T-helper 1 cell (primary cell): ENCODE measurements at places on chromosomes 5 and 9.

- DNase-seq, result no peak
These were observed 12.0 kb downstream of the CAMSAP1 start for GRCh38 chr9:135895202-135895848.

DNA sequence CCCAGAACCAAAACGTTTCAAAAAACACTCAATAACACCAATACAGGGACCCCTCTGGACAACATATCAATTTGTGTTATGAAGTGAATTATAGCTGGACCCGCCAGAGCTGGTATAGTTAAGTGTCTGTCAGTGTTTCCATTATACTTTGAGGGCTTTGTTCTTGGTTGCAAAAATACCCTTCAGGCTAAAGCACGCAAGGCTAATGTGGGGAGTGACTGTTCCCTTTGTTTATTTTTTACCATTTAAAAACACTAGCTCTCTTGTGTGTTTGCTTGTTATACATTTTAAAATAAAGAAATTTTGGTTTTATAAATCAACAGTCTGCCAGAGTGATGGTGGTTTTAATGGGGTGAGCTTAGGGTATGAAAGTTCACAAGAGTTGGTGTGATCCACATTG lies 859.5 kb downstream of the PTPRD start:
- no peak for DNase-seq

DNA sequence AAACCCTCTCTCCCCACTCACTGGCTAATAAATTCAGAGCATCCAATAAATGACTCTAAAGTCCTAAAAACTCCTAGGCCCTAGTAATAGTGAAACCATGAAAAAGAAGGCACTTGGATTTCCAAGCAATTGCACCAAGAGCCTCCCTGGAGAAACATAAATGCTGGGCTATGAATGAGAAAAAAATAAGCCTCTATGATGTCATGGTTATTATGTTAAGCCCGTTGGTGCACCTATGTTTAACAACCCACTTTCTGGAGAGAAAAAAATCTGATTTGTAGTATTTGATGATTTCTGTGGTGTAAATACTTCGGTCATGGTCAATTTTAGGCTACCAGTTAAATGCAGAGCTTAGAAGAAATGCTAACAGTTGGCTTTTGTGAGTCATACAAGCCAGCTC lies 8.4 kb downstream of the CFAP90 start:
- no peak for DNase-seq

DNA sequence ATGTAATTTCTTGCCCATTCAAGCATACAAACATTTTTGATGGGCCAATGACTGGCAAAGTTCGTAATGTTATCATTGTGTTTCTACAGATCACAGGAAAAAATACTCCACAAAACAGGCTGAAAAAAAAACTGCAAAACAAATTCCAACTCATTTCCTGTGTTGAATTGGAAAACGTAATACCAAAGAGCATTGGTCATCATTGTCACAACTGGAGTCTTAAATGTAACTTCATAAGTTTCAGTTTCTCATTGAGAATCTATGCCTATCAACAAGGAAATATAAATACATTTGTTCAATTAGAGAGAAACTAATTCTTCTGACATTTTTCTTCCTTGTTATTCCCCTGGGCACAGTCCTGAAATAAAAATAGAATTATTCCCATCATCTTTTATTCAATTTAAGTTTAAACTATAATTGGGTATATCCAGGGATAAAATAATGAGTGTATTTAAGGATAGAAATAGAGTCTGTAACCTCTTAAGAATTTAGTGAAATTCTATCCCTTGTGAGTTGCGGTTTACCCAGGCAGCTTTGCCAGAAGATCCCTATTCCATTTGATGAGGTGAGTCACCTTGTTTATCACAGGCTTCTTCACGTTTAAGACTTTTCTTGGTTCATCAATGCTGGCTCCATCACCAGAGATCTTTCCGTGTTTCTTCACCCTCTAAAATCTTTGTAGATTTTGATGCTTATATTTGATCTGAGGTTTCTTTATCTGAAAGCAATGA lies 112.7 kb upstream of the ITGA1 start:
- DNase-seq, result no peak

- no peak for DNase-seq
These were observed 2.5 kb upstream of the TMEM174 start for GRCh38 chr5:73170522-73170921.

DNA sequence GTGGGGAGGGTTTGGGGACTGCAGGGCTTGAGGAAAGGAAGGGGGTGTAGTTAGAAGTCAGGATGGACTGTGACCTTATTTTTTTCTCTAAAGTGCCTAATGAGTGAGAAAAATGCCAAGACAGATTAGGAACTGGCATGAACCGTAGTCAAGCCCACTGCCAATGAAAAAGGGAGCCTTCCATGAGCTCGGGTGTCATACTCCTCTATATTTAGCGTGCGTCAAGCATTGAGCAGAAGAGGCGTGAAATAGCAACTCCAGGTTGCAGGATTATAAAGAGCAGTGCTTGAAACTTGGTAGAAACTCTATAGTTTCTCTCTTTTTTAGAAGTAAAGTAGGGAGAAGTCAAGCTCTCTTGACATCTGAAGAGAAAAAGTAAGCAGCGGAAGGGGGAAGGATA lies 1.8 kb downstream of the SGCD start:
- no peak for DNase-seq

GRCh38 chr9:137358126-137358525 lies 56.1 kb upstream of the NRARP start:
- no peak for DNase-seq

DNA sequence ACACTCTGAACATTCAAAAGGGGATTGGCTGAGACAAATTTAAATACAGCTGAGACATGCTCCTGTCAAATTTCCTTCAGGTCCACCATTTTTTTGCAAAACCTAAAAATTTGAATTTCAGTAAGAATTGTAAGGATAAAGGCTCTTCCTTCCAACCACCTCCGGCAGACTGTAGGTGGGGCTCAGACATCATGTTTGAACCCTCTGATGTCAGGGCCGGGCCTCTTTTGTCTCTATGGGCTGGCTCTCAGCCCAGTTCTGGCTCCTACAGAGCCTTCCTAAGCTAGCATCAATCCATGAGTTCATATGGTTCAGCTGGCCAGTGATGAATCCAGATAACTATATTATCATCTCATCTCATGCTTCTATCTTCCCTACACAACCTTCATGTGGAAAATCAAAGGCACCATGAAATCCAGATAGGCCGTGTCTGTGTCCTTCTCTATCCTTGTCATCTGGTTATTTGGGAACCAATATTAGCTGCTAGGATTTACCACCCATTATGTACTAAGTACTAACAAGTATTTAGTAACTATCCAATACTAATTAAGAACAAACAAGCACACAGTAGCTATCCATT lies 44.2 kb downstream of the NIPSNAP3B start:
- DNase-seq, result no peak

DNA sequence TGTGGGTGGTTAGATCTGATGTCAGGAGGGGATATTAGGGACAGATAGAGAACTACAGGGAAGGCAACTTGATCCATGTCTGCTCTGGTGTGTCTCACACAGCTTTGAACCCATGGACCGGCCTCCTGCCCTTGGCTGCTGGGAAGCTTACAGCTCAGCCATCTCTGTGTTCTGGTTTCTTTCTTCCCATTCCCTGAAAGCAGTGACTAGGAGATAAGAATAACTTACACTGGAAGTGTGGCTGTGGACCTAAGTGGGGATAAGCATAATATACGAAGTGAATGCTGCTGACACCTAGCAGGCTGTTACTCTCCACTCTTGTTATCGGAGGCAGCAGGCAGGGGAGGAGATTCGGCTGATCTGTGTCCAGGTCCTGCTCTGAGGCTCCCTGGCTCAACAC lies 282.3 kb upstream of the TUT7 start:
- no peak for DNase-seq

DNA sequence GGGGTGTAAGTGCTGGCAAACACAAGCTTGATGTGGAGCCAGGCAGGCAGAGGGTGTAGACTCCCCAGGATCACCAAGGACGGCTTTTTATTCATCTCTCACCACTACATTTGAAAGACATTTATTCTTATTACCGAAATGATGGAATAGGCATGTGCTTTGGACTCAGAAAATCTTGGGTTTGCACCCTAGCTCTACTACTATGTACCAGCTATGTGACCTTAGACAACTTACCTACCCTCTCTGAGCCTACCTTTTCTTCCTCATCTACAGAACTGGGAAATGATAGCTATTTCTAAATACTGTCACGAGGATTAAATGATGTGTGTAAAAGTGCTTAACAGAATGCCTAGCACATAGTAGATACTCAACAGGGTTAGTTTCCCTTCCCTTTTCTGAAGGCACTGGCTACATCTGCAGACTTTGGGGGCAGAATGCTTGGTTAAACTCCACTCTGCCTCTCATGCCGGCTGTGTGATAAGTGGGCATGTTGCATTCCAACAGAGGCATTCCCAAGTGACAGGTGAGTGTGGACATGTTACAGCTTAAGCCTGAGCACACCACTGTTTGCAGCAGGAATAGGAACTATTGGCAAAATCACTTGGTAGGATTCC lies 94.8 kb downstream of the SLC1A3 start:
- DNase-seq, result no peak

DNA sequence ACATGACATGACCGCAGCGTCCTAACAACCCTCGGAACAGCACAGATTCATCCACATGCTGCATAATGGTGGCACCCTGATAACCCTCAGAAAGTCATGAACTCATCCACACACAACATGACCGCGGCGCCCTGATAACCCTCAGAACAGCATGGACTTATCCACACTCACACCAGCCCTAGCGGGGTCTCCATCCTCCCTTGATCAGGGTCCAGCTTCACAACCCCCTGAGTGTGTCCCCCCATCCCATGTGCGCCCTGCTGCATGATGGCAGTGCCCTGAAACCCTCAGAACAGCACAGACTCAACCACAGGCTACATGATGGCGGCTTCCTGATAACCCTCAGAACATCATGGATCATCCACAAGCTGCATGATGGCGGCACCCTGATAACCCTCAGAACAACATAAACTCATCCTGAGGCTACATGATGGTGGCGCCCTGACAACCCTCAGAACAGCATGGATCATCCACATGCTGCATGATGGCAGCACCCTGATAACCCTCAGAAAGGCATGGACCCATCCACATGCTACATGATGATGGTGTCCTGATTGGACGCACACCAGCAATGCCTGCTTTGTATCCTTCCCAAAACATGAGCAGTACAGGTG lies 28.3 kb downstream of the SLC6A3 start:
- no peak for DNase-seq

DNA sequence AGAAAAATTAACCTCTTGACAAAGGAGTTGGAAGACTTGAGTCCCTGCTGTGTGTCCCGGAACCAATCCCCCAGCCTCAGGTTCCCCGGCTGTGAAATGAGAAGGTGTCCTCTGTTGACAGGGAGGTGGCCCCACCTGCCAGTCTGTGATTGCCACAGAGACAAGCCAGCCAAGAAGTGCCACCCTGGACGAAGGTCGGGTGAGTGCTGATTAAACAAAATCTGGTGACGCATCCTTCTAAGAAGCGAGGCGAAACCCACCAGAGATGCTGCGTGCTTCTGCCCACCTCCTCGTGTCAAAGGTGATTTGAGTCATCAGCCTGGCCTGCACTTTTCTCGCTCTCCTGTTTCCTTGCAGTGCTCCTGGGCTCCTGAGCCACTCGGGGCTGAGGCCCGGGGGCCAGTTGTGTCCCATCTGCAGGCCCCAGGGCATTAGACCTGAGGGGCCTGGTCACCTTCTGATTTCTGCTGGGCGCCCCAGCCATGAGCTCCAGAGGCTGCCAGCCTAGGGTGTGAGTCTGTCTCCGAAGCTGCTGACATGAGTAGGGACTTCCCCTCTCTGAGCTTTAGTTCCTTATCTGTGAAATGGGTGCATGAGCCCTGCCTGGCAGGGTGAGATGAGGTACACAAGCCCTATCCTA lies 28.7 kb downstream of the NEK6 start:
- DNase-seq, result no peak

DNA sequence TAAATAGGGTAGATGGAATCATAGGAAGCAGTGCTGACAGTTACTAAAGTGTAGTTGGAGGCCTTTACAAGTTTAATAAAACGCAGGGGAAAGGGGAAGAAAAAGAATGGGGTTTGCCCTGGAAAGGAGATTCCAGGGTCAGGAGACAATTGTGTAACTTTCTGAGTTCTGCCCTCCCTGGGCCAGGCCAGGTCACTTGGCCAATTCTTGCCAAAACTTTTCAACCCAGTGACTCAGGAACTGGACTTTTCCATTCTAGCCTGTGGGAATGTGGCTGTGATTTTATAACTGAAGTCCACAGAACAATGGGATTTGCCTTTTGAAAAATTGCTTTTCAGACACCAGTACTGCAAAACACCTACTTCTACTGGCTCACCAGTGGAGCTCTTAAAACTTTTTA lies 289.8 kb upstream of the ANKRD55 start:
- no peak for DNase-seq

GRCh38 chr5:120538644-120539043 lies 74.5 kb downstream of the PRR16 start:
- no peak for DNase-seq

GRCh38 chr9:90368928-90369327 lies 273.7 kb downstream of the DIRAS2 start:
- DNase-seq, result no peak

- DNase-seq, result no peak
These were observed 50.5 kb downstream of the HSD17B3 start for GRCh38 chr9:96251451-96251850.

DNA sequence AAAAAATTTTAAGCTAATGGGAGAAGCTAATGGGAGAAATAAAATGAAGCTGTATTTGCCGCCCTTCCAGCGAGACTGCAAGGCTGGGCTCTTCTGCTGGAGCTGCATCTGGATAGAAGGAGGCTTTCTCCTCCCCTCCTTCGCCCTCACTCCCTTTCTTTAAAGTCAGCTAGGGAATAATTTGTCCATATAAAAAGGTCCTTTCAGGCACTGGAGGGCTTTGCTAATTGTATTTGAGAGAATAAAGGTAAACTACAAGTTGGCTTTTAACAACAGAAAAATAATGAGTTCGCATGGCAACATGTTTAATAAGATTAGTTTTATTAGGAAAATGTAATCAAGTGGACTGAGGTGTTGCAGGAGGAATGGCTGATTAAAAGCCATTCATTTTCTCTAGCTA lies 41.3 kb downstream of the NPR3 start:
- no peak for DNase-seq

DNA sequence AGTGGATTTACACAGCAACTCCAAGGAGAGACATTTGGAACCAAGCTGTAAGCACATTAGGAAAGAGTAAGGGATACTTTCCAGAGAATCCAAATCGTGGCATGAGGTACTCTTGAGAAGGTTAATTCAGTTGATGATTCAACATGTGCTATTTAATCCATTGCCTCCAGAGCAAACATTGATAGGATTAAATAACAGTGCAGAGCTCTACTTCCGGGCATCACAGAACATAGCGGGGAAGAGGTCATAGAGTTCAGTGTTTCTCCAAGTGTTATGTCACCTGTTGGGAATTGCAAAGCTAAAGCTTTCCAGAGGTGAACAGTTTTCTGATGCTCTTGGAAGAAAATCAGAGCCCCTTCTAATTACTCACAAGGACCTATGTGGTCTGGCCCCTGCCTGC lies 127.5 kb downstream of the PPP2R2B start:
- no peak for DNase-seq
